ENCODE measurements at places on chromosomes 12 and 14.

DNA sequence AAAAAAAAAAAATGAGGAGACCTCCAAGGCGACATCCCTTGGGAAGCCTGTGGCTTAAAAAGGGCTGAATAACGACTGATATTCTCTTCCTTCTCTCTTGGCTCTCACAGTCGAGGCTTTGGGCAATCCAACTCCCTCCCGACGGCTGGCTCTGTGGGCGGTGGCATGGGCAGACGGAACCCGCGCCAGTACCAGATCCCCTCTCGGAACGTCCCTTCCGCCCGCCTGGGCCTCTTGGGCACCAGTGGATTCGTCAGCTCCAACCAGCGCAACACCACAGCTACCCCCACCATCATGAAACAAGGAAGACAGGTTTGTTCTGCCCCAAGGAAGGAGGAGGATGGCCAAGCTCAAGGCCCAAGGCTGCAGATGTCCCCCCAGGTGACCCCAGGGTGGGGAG lies 127.8 kb downstream of the GCH1 start:
- no peak for DNase-seq

DNA sequence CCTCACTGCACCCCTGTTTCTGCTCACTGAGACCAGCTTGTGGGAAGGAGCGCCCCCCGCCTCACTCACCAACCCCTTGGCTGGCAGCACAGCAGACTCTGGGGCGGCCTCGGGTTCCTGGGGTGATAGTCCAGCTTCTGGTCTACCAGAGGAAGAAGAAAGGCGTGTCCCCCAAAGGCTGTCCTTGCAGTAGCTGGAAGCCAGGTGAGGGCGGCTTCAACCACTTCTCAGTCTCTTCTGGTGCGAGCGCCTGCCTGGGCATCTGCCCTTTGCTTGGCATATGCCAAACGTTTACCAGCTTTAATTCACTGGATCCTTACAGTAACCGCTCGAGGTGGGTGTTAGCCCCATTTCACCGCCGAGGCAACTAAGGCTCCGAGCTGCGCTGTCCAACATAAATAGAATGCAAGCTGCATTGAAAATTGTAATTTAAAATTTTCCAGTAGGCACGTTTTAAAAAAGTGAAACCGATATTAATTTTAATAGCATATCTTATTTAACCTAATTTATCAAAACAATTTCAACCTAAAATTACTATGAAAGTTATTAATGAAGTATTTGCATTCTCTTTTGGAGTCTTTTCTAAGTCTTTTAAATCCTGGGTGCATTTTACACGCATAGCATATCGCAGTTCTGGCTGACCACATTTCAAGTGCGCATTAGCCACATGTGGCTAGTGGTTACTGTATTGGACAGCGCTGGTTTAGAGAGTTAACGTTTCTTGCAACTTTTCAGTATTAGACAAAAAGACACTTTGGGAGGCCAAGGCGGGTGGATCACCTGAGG lies 872 bp downstream of the FAM177A1 start:
- peak; percentile 50 for DNase-seq

- DNase-seq: no peak
These were observed 155.3 kb upstream of the CCDC196 start for GRCh38 chr14:66330916-66331315.

DNA sequence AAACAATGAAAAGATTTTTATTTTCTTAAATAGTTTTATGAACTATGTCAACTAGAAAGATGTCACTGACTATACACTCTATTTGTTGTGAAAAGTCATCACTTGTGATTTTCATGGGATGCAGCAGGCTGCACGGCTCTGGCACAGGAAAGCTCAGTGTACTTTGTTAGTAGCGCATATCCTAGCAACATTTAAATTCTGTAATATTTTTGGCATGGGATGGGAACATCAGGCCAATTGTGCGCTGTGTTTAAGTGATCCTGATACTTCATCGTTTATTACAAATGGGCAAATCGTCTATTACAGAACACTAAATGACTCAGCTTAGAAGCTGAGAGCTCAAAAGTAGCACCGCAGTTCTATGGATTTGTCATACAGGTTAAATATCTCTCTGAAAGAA lies 60.7 kb upstream of the SAV1 start:
- no peak for DNase-seq

DNA sequence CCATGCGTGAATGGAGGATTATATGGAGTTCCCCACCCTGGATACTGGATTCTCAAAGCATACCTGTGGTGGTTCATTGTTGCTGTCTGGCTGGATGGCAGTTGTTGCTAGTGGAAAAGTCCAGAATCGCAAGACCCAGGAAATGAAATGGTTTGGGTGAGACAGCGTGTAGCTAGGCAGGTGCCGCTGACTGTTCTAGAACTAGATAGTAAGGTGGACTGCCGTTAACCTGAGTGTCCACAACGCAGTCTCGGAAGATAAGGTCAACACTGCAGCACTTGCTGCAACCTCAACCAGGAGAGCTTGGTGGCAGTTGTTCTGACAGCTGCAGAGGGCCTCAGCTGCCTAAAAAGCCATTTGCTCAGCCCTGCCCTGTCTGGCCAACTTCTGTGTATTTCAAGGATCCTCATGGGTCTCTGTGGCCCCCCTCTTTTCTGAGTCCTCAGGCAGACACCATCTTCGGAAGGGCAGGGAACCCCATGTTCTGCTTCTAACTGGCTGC lies 15.5 kb upstream of the IRF2BPL start:
- no peak for DNase-seq

- no peak for DNase-seq
These were observed 90.9 kb downstream of the GPR65 start for GRCh38 chr14:88095791-88096190.

Data from activated CD4-positive, alpha-beta T cell treated with anti-CD3 and anti-CD28 coated beads, Interleukin-2, Interleukin-4, amounts not matched to agents 100 ng/mL and 50 ng/mL, durations not matched to agents 16 hours and 8 hours (primary cell).